ENCODE measurements at places on chromosomes 2 and 18. TPM values are rescaled to one million over a fixed set of nuclear protein-coding genes. Genes with fewer than 3 reads are reported as not detected.

The IL1F10 gene
- total RNA-seq: not detected

The FOXI3 gene
- total RNA-seq: not detected

The PFN4 gene
- 1.3 TPM for total RNA-seq

The USP34 gene
- 104 TPM for total RNA-seq

The TOGARAM2 gene
- 0.07 TPM for total RNA-seq

The ZNF804A gene
- not detected for total RNA-seq

The ADRA2B gene
- total RNA-seq: not detected

The MOGAT1 gene
- total RNA-seq: not detected

The RPE gene
- total RNA-seq: 37.6 TPM

The LONRF2 gene
- 1.7 TPM for total RNA-seq

The TGIF1 gene
- 26.5 TPM for total RNA-seq

The VSNL1 gene
- total RNA-seq: not detected

All from chondrocyte (in vitro differentiated cells).